PC-9 (cell line): ENCODE measurements at places on chromosomes 1 and 21. TPM values are rescaled to one million over a fixed set of nuclear protein-coding genes. Genes with fewer than 3 reads are reported as not detected.
A peak's percentile ranks its signal among the peaks of the same experiment; 100 is the strongest.

The OR14K1 gene
- total RNA-seq = not detected in 2 replicates

The FH gene
- total RNA-seq = 56.1 and 88.3 TPM in 2 replicates

The NKAIN1 gene
- total RNA-seq = 0.96 TPM in 1 of 2 replicates, not detected in the other

The AJAP1 gene
- not detected in 2 replicates for total RNA-seq

The FMO5 gene
- 1.1 and 1.3 TPM in 2 replicates for total RNA-seq

The RHD gene
- total RNA-seq = not detected in 2 replicates

The C1orf167 gene
- not detected in 2 replicates for total RNA-seq

DNA sequence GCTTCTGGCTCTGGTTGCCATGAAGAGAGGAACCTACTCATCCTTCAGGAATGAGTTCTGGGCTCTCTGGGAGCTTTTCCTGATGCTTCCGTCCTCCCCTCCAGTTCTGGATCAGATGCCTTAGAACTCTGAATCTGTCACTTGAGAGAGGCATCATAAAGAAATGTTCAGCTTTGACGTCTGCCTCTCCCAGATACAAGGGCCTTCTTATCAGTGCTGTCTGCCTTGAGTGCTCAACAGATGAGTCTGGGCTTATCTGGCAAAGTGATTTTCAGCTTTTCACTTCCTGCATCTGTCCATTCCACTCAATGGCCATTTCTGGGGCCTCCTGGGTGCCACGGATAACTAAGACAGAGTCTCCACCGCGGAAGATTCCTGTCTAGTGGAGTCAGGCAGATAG lies 12.3 kb upstream of the OTUD3 start:
- no peak for DNase-seq
- H3K27ac ChIP-seq = no peak overlapping the region
- H3K4me1 ChIP-seq = peaks cover 12% of the 10 kb centered on the region
- H3K4me3 ChIP-seq = no peak overlapping the region

- H3K4me3 ChIP-seq = no peak overlapping the region
- peaks cover 57% of the 10 kb centered on the region for H3K4me1 ChIP-seq
- H3K27ac ChIP-seq = no peak overlapping the region
- no peak for DNase-seq
Observed at GRCh38 chr1:228408869-228409805, 2.5 kb upstream of the TRIM11 start.

DNA sequence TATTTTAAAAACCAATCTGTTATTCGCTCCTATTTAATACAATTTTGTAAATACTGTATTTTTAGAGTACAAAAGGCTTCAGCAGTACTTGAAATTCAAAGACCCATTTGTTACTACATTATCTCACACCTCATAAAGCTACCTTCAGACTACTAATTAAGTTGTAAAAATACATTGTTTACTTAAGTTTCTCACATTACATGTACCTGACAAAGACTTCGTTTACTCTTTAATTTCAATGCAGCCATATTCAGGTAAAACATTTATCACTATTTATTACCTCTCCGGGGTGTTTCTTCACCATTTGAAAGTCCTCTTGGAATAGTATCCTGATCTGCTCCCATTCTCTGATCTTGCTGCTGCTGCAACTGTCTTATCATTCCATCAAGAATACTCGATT lies 55.2 kb downstream of the BRWD1 start:
- DNase-seq = no peak
- H3K27ac ChIP-seq = no peak overlapping the region
- no peaks in the 10 kb centered on the region for H3K4me1 ChIP-seq
- H3K4me3 ChIP-seq = no peak overlapping the region
- H3K36me3 ChIP-seq = peaks cover 14% of the 10 kb centered on the region
- H3K27me3 ChIP-seq = no peaks in the 10 kb centered on the region

DNA sequence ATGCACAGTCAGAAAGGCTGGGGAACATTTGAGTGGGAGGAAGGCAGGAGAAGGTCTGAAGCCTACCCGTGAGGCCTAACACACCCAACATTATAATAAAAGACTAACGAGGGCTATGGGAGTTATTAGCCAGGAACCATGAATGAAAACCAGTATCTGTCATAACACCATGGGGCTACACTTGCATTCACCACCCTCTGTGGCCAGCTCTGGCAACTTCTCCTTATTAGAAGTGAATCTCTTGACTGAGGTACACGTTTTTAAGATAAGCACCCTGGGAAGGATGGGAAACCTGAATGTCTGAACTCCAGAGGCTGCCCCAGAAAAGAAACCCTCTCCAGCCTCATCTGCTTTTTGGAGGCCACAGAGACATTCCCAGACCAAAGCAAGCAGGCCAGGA lies 204.3 kb upstream of the RAB4A start:
- no peak for DNase-seq
- no peak overlapping the region for H3K4me3 ChIP-seq
- no peaks in the 10 kb centered on the region for H3K36me3 ChIP-seq
- no peak overlapping the region for H3K27ac ChIP-seq

- H3K27ac ChIP-seq = peak overlapping the region; percentile 35
- no peaks in the 10 kb centered on the region for H3K27me3 ChIP-seq
- peaks cover 32% of the 10 kb centered on the region for H3K4me1 ChIP-seq
- peaks cover 31% of the 10 kb centered on the region for H3K36me3 ChIP-seq
Observed at GRCh38 chr1:223811634-223812101, 34.1 kb downstream of the TP53BP2 start.

- H3K4me3 ChIP-seq = peak overlapping the region; percentile 75
- DNase-seq = no peak
- no peak overlapping the region for H3K27ac ChIP-seq
- peaks cover 16% of the 10 kb centered on the region for H3K4me1 ChIP-seq
- H3K36me3 ChIP-seq = no peaks in the 10 kb centered on the region; the same call in 1 of the 2 replicates
Observed at GRCh38 chr1:248857201-248857600, 1.7 kb downstream of the ZNF692 start.

GRCh38 chr1:64934115-64934877 lies 32.1 kb downstream of the JAK1 start:
- no peak overlapping the region for H3K4me3 ChIP-seq
- H3K27me3 ChIP-seq = no peaks in the 10 kb centered on the region
- H3K36me3 ChIP-seq = no peaks in the 10 kb centered on the region
- no peak for DNase-seq
- no peak overlapping the region for H3K27ac ChIP-seq
- H3K4me1 ChIP-seq = peaks cover 15% of the 10 kb centered on the region

GRCh38 chr1:26900815-26901511 lies 696 bp upstream of the GPATCH3 start:
- H3K4me3 ChIP-seq = peak overlapping the region; percentile 88; the same call in 1 of the 2 replicates
- peak overlapping the region; percentile 81; the same call in 1 of the 2 replicates for H3K27ac ChIP-seq
- DNase-seq = no peak
- peaks cover 15% of the 10 kb centered on the region; the same call in 1 of the 2 replicates for H3K4me1 ChIP-seq
- no peaks in the 10 kb centered on the region for H3K27me3 ChIP-seq
- H3K36me3 ChIP-seq = no peaks in the 10 kb centered on the region

- no peak overlapping the region for H3K27ac ChIP-seq
- H3K36me3 ChIP-seq = no peaks in the 10 kb centered on the region
- no peak for DNase-seq
- H3K4me3 ChIP-seq = no peak overlapping the region
Observed at GRCh38 chr1:240649733-240650721, 38.1 kb upstream of the GREM2 start.
